ENCODE measurements at places on chromosomes 3 and 15.

DNA sequence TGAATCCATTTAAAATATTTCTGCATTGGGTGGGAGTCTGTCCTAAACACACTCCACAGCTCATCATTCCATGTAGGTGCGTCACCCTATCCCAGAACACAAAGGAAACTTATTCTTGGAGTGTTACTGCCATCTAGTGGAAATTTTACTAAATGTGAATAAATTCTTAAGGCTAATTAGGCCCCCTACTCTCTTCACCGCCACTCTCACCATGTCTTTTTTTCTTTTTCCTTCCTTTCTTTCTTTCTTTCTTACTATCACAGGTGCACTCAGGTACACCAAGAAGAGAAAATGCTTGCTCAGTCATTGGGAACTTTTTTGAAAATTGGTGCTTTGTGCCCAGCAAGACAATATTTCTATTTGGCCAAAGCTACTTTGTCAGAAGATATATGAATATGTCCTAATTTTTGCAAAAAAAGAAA is 26.4 kb upstream of the ATP8B4 start:
- peak; percentile 89 for DNase-seq

DNA sequence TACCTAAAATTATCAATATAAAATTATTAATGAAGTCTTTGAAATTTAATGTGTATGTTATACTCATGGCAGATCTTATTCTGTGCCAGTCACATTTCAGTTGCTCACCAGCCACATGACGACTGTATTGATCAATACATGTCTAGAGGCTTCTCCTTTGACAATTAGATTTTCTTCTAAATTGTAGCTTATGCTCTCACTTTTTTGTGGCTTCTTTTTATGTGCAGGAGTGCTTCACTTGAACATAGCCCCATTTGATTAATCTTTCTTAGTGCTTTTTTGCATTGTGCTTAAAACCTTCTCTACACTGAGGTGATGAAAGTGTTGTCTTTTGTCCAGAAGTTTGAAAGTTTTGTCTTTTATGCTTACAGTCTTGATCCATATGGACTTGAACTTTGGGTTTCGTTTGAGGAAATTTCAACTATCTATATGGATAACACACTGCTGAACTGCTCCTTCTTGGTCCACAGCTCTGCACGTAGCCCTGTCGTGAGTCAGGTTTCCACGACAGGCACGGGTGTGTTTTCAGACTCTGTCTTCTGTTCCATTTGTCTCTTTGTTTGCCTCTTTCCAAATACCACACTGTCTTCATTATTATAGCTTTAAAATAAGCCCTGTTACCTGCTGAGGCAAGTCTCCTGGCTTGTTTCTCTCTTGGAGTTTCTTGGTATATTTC is 393.9 kb upstream of the CFAP20DC start:
- DNase-seq = no peak

- no peak for DNase-seq
Observed at GRCh38 chr3:23798456-23798855, 7.3 kb upstream of the UBE2E1 start.

- no peak for DNase-seq
Observed at GRCh38 chr3:110193074-110193473, 855.7 kb upstream of the DPPA4 start.

DNA sequence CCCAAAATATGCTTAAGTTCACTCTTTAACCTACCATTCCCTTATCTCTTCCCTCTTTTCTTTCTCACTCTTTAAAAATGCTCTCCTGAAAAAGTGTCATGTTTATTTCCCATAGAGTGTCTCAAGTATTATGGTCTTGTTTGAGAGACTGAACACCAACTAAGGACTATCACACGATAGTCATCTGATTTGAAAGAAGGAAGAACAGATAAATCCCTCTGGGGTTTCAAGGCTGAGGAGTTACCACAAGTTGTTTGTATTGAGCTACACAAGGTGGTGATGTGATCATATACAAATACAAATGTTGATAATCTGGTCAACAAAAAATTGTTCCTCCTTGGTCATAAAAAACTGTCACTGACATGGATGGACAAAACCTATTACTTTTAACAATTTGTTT is 13.8 kb downstream of the MEIS2 start:
- no peak for DNase-seq

- DNase-seq = peak; percentile 60
Observed at GRCh38 chr3:114362815-114363214, 69.0 kb downstream of the TIGIT start.

DNA sequence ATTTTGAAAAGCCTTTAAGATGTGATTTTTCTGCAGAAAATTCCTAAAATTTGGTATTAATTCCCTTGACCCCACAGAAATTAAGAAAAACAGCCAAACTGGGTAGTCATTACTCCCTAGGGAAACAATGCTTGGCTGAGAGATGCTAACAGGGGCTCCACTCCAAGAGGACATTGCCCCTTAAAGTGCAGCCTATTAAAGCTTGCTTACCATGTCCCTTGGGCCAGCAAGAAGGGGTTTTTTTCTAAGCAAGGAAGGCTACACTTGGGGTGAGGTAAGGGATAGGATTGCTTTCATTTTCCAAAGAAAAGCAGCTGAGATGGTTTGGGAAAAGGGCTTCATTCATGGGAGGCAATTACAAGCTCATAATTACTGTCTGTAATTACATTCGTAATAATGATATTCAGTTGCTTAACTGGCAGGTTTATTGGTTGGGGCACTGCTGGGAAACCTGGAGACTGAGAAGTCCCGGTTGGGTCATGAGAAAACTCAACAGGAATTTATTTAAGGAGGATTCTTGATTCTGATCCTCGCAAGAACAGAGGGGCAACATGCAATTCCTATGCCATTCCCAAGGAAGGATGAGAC is 247.5 kb downstream of the NR1D2 start:
- no peak for DNase-seq

- DNase-seq = no peak
Observed at GRCh38 chr15:74780523-74781430, 1.1 kb upstream of the CSK start.

GRCh38 chr15:99842071-99842470 is 108.8 kb upstream of the LYSMD4 start:
- DNase-seq = no peak

DNA sequence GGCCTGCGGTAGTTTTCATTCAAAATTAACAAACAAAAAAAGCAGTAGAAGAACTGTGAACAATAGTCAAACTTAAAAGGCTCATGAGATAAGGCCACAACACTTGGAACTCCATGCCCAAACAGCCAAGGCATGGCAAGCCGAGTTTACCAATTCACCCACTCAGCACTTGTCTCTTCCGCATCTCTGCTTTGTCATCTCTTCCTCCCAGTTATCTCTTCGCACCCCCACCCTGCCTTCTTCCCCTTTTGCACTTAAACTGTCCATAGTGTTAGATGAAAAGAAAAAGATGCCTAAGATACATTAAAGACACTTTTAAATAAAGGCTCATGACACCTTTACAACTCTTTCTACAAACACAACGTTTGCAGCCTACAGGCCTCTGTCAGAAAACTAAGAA is 11.1 kb downstream of the TLE3 start:
- no peak for DNase-seq

GRCh38 chr3:71227270-71227661 is 356.3 kb downstream of the FOXP1 start:
- no peak for DNase-seq

- DNase-seq = no peak
Observed at GRCh38 chr3:177356952-177357351, 159.7 kb upstream of the TBL1XR1 start.

- no peak for DNase-seq
Observed at GRCh38 chr3:32367442-32367841, 24.2 kb upstream of the CMTM7 start.

DNA sequence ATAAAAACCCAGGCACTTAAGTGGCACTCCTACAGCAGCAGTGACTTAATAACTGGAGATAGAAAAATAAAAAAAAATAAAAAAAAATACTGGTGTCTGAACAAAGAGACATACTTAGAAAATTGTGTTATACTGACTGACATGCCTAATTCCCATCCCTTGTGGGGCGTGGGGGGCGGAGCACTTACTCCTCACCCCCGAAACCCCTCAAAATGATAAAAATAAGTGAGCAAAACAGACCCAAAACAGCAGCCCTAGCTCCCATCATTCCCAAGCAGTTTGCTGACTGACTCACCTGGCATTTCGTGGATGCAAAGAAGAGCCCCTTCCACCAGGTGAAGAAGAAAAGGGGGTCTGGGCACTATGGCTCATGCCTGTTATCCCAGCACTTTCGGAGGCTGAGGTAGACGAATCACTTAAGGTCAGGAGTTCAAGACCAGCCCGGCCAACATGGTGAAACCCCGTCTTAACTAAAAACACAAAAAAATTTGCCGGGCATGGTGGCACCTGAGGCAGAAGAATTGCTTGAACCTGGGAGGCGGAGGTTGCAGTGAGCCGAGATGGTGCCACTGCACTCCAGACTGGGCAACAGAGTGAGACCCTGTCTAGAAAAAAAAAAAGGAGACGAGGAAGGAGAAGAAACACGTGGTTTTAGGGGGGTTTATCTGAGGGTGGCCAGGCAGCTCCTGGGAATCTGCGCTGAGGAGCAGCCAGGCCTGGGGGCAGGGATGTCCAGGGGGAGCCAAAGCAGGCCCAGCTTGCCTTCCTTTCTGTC is 50.8 kb upstream of the BLM start:
- DNase-seq = no peak

DNA sequence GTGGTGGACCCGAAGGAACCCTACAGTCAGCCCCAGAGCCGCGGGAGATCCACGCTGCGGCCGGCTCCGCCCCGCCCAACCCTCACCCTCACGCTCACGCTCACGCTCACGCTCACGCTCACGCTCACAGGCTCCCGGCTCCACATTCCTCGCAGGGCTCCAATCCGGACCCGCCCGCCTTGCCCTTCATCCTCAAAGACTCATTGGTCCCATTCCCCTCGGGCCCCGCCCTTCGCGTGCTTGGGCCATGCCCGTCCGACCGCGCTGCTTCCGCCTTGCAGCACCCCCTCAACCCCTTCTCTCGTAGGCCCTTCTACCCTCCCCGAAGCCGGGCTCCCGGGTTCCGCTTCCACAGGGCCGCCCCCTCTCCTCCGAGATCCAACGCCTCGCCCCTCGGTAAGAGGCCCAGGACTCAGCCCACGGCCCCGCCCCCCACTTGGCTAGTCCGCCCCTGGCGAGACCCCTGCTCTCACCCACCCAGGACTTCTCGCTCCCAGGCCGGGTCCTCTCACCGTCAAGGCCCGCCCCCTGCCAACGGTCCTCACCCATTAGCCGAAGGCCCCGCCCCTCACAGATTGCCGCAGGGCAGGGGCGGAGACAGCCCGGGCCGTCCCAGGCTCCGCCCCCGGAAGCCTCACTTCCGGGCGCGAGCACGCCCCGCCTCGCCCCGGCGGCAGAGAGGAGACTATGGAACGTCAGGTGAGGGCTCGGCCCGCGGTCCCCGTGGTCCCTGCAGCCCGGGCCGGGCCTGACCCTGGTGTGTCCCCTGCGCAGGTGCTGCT is at the start of gene APEH:
APEH (plus strand) TSS at position 637 of the 782 bp plus-strand sequence; CDS start at position 688, 51 bp downstream.
- DNase-seq = peak; percentile 96

- DNase-seq = peak; percentile 28
Observed at GRCh38 chr3:136818191-136818768, 646 bp upstream of the SLC35G2 start.

DNA sequence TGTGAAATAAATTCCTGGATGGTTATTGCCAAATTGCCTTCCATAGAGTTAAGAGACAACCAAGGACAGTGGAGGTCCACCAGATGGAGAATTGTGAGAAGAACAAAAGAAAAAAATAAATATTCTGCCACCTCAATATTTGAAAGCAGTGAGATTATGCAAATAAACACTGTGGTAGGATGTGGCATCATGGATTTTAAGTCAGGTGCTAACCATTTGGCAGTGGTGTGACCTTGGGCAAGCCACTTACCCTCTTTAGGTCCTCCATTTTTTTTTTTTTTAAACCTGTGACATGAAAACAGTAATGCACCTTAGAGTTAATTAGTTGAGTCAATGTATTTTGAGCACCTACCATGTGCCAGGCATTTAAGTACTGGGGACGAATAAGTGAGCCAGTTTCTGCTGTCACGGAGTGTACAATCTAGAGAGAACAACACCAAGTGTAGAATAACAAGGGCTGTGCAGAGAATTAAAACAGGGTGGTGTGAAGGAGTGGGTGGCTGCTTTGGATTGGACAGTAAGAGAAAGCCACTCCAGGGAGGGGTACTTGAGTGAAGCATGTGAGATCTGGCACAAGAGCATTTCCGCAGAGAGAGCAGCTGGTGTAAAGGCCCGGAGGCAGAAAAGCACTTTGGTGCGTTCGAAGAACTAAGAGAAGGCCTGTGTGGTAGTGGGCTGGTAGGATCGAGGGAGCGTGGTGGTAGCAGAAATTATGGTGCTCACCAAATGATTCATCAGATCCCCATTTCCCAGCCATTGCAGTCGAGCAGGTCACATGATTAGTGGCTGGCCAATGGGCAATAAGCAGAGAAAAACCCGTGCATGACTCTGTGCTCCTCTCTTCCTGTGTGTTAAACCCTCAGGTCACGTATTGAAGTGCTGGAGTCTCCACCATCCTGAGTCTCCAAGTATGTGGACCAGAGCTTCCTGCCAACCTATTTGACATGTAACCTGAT is 39.2 kb downstream of the CCK start:
- DNase-seq = no peak

DNA sequence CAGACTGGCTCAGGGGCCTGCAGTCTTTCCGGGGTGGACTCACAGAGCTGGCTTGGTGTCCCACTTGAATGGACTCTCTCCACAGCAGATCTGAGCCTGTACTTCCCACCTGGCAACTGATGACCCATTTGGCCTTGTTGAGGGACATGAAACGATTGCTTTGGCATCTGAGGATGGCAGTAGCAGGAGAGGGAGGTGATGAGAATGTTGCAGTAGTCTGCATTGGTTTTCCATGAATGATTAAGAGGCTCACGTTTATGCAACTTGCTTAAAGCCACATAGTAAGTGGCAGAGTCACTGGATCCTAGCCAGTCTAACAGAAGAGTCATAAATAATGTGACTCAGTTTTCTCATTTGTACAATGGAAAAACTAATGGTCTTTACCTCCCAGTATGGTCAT is 21.9 kb downstream of the IL20RB start:
- no peak for DNase-seq

DNA sequence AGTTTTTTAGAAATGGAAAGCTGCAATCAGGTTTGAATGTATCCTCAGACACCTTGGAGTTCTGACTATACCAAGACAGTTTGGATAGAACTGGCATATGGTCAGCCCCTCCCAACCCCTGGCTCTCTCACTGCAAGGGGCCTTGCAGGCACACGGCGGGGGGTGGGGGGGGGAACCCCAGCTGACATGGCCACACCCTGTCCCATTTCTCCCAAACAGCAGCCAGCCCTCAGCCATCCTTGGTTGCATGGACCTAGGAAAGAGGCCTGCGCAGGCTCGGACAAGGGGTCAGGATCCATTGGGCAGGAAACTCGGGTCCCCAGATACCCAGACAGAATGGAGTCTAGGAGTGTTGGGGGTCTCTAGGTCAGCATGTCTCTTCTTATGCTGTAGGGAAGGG is 14.5 kb downstream of the CAND2 start:
- DNase-seq = no peak

- DNase-seq = no peak
Observed at GRCh38 chr3:3560591-3561311, 238.5 kb upstream of the LRRN1 start.

- no peak for DNase-seq
Observed at GRCh38 chr3:70532806-70533205, 220.4 kb upstream of the MDFIC2 start.

- DNase-seq = peak; percentile 41
Observed at GRCh38 chr3:51974963-51975851, at the start of gene ABHD14A. TSS of gene ABHD14A (plus strand) at chr3:51975064. CDS start at chr3:51975136, 72 bp downstream.

Data from HT-29 (cell line).